Stimulated activated CD8-positive, alpha-beta memory T cell treated with anti-CD3 and anti-CD28 coated beads, Interleukin-2, amount 100 ng/mL, for 48 hours (primary cell): ENCODE measurements at places on chromosomes 7 and 10.

- DNase-seq = no peak
Observed at GRCh38 chr10:11824825-11825224, 1.7 kb downstream of the PROSER2 start.

DNA sequence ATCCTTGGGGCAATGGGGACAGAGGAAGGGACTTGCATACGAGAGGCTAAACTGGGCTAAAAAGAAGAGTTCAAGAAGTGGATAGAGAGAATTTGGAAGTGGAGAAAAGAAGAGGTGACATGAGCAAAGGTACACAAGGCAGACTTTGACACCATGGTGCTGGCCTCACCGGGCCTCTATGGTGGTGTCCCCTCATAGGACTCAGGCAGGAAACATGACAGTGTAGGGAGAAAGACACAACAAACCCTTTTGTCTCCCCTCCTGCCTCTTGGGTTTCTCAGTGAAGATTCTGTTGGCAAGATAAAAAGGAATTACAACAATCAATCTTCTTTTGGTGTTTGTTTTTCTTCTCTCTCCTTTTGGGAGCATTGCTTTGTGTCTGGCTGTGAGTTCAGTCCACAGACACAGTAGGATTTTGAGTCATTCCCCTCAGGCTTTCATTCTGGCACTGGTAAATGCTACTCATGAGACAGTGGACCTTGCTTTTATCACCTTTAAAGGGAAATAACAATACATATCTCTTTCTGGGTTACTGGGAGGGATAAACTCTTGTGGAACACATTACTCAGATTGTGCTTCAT, 827.7 kb downstream of the TNS3 start:
- DNase-seq = no peak

GRCh38 chr7:157689269-157690057, 352.7 kb downstream of the DNAJB6 start:
- DNase-seq = no peak

- no peak for DNase-seq
Observed at GRCh38 chr7:5646846-5647245, 134.6 kb downstream of the RNF216 start.

- no peak for DNase-seq
Observed at GRCh38 chr7:99791021-99791420, 7.0 kb upstream of the CYP3A4 start.

GRCh38 chr7:22574754-22575520, 74.9 kb upstream of the STEAP1B start:
- no peak for DNase-seq

GRCh38 chr10:120819366-120819765, 31.8 kb upstream of the WDR11 start:
- no peak for DNase-seq

- DNase-seq = no peak
Observed at GRCh38 chr10:101778781-101779543, 3.0 kb upstream of the FGF8 start.

DNA sequence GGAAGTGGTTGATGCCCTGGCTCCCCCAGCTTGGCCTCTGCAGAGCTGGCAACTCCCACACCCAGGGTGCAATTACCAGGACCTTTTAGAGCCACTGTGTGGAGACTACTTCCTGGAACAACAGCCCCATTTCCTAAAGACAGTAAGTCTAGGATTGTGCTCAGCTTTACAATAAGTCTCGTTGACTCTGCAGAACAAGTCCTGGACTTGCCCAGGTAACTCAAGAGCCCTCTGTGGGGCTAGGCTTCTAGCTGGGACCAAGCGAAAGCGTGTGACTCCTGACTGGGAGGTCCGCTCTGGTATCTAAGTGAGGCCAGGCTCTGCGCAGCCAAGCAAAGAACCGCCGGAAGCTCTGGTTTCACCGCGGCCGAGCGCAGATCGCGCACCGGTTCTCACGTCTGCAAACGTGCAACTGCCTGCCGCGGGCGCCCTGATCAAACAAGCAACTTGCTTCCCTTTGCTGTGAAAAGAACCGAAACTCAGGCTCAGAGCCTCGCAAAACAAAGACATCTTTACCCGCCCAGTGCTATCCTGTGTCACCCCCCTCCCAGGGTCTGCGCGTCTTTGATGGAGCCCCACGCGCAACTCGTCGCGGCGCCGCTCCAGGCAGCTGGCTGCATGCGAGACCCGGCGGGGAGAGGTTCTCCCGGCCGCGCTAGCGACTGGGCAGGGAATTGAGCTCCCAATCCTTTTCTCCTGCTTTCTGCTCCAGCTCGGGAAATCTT, 4.4 kb upstream of the PDLIM1 start:
- DNase-seq = peak; percentile 15

DNA sequence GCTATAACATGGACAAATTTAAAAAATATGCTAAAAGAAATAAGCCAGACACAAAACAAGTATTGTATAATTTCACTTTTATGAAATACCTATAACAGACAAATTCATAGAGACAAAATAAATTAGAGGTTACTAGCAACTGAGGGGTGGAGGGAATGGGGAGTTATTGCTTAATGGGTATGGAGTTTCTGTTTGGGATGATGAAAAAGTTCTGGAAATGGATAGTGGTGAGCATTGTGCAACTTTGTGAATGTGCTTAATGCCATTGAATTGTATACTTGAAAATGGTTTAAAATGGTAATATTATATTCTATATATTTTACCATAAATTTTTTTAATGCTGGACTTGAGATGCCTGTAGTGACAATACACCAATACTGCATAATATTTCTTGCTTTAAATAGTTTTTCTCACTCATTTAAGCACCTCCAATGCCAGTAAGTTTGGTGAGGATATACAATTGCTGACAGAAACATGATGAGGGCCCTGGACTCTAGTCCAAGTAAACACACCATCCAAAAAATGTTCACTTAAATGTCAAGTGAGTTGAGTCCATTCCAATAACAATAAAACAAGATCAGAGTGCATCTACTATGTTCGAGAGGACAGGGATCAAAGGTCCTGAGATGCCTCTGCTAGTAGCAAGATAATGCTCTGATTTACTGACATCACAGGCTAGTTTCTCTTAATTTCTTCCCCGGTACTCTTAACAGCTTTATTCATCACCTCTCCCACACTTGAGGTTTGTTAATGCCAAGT, 71.9 kb downstream of the NT5C2 start:
- DNase-seq = no peak

DNA sequence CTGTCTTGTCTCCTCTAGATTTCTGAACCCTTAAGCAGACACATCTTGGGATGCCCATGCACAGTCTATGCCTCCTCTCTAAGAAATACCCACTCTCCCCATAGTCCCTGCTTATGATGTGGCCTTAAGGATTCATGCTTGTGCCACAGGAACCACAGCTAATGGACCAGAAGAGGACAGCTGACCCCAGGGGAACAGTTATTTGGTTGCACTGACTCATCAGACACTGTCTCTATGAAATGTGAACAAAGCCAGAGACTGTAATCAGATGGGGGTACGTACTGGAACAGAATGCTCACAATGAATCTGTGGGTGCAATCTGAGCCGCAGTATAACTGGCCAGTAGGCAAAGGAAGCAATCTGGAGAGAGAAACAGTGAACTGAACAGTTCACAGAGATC, 121.9 kb downstream of the USP6NL start:
- DNase-seq = no peak

- DNase-seq = no peak
Observed at GRCh38 chr10:48300556-48300955, 5.9 kb upstream of the MAPK8 start.

DNA sequence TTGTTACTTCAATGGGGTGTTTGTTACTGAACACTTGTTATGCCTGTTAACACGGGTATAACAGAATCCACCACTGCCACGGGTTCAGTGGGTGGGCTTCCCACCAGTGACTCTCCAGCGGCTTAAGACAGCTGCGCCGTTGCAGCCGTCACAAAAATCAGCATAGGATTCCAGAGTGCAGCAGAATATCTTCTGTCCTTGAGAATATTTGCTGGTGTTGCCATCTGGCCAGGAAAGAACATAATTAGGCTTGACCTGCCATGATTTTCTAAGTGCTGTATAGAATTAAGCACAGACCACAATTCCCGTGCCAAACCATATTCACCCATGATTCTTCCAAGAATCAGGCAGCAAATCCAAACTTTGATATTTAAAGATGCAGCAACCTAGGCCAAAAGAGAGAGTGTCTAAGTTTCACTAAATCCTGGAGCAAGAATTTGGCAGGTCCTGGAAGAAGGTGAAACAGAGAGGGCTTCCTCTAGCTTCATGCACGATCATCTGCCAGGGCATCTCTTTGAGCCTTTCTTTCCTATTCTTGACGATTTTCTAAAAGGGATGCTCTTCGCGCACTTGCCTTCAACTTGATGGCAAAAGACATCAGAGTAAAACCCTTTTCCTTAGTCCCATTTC, 95.0 kb downstream of the FRMD4A start:
- DNase-seq = no peak
